Activated CD8-positive, alpha-beta T cell treated with anti-CD3 and anti-CD28 coated beads, Interleukin-2, amount 10 ng/mL, durations not matched to agents 7 days and 5 days (primary cell): ENCODE measurements at places on chromosomes 16 and 17. TPM values are rescaled to one million over a fixed set of nuclear protein-coding genes. Genes with fewer than 3 reads are reported as not detected.

Gene CACNG4
- total RNA-seq = not detected

DNA sequence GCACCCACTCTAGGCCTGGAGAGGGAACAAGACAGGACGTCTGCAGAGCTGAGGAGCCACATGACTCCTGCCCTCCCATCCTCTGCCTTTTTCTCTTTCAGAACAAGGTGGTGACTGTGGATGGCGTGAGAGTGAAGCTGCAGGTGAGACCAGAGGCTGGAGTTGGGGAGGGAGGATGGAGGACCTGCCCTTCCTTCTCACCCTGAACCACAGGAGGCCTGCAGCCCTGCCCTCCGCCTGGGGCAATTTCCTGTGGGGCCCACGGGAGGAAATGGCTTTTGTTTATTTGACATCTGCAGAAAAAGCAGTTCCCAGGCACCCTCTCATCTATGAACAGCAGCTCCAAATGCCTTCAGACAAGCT, 5.1 kb downstream of the RAB37 start:
- H3K27ac ChIP-seq = peak overlapping the region; percentile 97
- peaks cover 93% of the 10 kb centered on the region for H3K4me1 ChIP-seq
- H3K36me3 ChIP-seq = peaks cover 18% of the 10 kb centered on the region
- DNase-seq = peak; percentile 85
- no peaks in the 10 kb centered on the region for H3K27me3 ChIP-seq

- H3K4me3 ChIP-seq = no peak overlapping the region
- H3K36me3 ChIP-seq = peaks cover 11% of the 10 kb centered on the region
- DNase-seq = no peak
- H3K27me3 ChIP-seq = no peaks in the 10 kb centered on the region
- H3K4me1 ChIP-seq = peaks cover 12% of the 10 kb centered on the region
Observed at GRCh38 chr17:36610474-36610873, 9.1 kb downstream of the MRM1 start.

Gene ATP5PD
- total RNA-seq = 238 TPM

- peaks cover 2% of the 10 kb centered on the region for H3K27me3 ChIP-seq
- no peak for DNase-seq
- no peaks in the 10 kb centered on the region for H3K36me3 ChIP-seq
- H3K27ac ChIP-seq = peak overlapping the region; percentile 40
- H3K4me1 ChIP-seq = peaks cover 25% of the 10 kb centered on the region
- no peak overlapping the region for H3K4me3 ChIP-seq
Observed at GRCh38 chr17:18953231-18953728, 1.3 kb downstream of the SLC5A10 start.

Gene PPM1D
- total RNA-seq = 20.4 TPM
